A172 (cell line): ENCODE measurements at places on chromosomes 2 and 18. TPM values are rescaled to one million over a fixed set of nuclear protein-coding genes. Genes with fewer than 3 reads are reported as not detected.
A peak's percentile ranks its signal among the peaks of the same experiment; 100 is the strongest.

CDK15 gene
- 0.19 TPM in 1 of 2 replicates, not detected in the other for total RNA-seq

FHOD3 gene
- total RNA-seq = 13.0 and 19.3 TPM in 2 replicates

TUBA3E gene
- total RNA-seq = not detected in 2 replicates

- no peak for DNase-seq
Measured at GRCh38 chr2:42261518-42262195, 92.5 kb downstream of the EML4 start.

- peak; percentile 87 for DNase-seq
Measured at GRCh38 chr2:9655441-9656269, 24.9 kb upstream of the YWHAQ start.

- DNase-seq = no peak
Measured at GRCh38 chr18:76679259-76679658, 143.1 kb upstream of the ZNF236 start.

DNA sequence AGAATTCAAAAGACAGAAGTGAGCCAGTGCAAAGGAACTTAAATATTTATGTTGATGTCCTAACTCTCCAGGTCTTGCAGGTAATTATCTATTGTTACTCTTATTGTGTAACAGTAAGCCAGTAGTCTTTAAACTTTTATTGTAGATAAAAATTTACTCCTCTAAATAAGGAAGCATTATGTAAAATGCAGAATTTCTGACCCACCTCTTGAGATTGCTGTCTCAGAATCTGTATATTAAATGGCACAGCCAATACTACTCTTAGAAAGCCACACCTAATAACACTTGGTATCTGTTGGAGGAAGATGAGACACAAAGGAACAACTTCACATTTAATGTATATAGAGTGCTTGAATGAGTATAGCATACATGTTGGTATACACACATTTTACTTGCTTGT lies 613.5 kb upstream of the ZNF804A start:
- no peak for DNase-seq

- DNase-seq = no peak
Measured at GRCh38 chr2:202035089-202035940, 1.7 kb downstream of the FZD7 start.

DNA sequence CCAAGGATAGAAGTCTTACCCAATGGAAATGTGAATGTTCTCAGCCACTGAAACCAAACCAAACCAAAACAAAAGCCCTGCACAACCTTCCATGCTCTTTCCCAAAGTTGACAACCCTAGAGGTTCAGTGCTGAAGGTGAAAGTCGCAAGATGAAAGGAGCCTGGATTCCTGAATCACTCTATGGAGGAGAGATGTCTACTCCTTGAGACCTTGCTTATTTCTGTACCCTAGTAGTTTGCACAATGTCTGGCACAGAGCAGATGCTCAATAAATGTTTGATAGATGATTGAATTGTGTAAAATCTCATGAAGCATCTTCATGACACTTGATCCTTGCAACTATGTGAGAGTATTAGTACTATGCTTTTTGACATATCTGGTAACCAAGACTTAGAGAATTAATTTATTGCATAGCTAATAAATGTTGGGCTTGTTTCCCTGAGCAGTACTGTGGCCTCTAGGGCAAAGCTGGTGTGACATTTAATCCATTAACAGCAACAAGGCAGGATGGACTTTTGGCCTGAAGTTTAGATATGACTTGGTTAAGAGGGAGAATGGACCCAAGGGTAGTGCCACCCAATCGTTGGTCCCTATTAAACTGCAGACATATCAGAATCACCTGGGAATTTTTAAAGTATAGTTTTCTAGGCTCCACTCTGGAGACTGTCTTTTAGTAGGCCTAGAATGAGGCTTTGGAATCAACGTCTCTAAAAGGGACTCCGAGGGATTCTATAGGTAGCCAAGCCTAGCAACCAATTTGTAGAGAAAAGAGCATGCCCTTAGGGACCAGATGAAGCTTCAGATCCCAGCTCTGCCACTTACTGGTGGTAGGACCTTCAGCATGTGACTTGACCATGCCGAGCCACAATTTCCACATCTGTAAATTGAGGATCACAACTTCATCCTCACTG lies 145.9 kb downstream of the DDX1 start:
- DNase-seq = no peak

- peak; percentile 13 for DNase-seq
Measured at GRCh38 chr2:13009027-13009642, 292.4 kb downstream of the TRIB2 start.

DNA sequence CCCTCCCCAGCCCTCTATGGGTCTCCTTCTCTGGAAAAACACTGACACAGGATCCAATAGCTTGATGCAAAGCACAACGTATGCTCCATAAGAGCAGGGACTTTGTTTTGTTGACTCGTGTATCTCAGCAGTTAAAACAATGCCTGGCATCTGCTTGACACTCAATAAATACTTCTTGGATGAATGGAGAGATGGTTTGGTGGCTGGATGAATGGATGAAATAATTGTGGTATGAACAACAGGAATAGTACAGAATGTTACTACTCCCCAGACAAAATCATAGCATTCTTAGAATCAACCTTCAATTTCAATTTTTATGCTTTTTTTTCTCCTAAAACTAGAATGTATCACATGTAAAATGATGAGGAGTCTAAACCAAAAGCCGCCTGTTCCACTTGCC lies 57.4 kb downstream of the KCNE4 start:
- no peak for DNase-seq

DNA sequence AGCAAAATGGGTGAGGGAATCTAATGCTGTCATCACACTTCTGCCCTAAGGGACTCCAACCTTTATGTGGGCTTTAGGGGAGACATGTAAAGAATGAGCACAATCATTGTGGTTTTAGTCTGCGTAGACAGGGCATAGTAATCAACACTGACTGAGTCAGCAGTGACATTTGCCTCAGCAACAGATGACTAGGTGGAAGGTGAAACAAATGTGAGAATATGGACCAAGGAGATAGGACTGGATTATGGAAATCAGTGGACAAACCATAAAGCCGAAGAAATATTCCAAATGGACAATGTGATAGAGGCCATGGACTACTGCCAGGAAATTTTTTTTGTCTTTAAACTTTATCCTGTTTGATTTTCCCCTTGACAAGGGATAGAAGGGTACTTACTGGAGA lies 83.9 kb downstream of the PDK1 start:
- peak; percentile 71 for DNase-seq

- no peak for DNase-seq
Measured at GRCh38 chr2:16020389-16021008, 80.1 kb downstream of the MYCN start.
